ENCODE measurements at places on chromosomes 13 and 19.

DNA sequence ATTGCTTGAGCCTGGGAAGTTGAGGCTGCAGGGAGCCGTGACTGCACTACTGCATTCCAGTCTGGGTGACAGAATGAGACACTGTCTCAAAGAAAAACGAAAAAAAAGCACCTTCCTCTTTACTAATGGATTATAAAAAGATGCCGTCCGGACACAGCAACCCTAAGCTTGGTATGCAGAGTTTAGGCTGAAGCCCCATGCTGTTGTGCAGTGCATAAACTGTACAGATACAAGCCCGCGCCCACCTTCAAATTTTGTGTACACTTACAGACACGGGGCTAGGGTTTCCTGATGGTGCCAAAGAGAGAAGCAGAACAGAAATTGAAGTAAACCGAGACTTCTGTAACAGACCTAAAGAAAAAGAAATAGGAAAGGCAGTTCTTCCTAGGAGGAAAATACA, 9.0 kb downstream of the LPAR6 start:
- DNase-seq = no peak

DNA sequence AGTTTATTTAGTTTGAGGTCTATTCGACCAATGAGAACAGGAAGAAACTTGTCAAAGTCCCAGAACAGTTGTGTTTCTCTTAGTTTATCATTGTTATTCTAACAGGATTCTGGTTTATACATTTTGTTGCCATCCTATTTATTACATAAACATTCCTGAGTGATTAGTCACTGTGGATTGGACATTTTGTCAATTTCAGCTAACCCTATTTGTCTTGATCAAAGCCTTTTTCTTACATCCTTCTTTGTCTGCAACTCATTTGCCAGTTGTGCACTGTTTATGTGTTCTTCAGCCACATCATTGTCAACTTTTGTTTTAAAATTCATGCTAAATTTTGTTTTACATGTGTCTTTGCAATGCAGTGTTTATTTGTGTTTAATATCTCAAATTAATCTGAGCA, 886.0 kb upstream of the SLC10A2 start:
- no peak for DNase-seq

GRCh38 chr19:45876411-45877197, 9.3 kb downstream of the IRF2BP1 start:
- DNase-seq = no peak

DNA sequence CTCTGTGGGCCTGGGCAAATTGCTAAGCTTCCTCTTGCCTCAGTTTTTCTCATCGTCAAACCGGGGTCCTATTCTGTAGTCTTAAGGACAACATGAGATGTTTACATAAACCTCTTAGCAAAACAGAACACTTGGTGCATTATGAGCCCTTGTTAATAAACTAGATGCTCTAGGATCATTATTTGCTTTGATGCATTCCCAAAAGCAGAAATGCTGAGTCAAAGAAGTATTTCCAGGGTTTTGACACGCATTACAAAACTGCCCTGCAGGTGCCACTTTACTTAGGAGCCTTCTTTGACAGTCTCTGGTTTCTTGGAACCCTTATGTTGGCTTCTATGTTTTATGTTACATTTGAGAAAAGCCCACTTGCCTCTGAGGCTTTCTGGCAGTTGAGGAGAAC, 12.1 kb downstream of the AKAP11 start:
- DNase-seq = no peak

- no peak for DNase-seq
Observed at GRCh38 chr13:58324161-58324560, 692.6 kb downstream of the PCDH17 start.

- DNase-seq = no peak
Observed at GRCh38 chr19:3161453-3161852, 17.1 kb upstream of the S1PR4 start.

DNA sequence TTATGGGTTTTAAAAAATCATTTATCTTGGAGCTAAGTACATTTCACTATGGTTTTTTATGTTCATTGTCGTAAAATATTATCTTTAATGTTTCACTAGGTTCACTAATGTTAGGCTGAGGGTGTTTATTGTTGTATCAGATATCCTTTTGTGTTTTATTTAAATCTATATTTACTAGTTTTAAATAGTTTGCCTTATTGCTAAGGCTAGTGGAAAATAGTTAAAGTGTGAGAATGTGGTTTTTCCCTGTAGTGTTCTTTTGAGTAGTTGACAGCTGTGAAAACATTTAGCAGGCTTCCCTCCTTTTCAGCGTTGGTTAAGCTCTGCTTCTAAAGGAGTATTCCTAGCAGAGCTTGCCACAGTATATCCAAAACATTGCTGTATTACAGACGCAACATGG, 139.0 kb downstream of the TM9SF2 start:
- no peak for DNase-seq

DNA sequence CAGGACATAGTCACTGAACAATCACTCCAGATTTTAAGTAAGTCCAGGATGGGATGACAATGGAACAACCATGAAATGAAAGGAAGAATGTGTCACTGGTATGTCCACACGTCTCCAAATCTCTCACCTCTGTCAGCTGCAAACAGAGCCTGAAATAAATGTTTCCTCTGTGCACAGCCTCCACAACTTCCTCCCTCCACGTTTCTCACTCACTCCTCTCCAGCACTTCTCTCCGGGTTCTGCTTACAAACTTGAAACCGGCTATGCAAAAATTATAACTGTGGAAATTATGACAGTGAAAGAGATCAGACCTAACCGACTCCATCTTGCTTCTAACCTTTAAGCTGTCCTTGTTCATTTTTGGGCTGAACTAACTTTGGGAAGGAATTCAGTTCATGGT, 35.0 kb upstream of the ALOX5AP start:
- no peak for DNase-seq

DNA sequence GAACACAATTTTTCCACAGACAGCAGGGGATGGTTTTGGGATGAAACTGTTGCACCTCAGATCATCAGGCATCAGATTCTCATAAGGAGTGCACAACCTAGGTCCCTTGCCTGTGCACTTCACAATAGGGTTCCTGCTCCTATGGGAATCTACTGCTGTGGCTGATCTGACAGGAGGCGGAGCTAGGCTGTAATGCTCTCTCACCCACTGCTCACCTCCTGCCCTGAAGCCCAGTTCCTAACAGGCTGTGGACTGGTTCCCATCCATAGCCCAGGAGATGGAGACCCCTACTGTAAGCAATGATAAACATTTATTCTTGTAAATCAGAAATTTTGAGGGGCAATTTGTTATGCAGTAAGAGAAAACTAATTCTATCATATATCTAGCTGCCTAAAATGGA, 1234.7 kb downstream of the SLITRK1 start:
- no peak for DNase-seq

GRCh38 chr19:18300930-18301717, 19.7 kb upstream of the JUND start:
- no peak for DNase-seq

DNA sequence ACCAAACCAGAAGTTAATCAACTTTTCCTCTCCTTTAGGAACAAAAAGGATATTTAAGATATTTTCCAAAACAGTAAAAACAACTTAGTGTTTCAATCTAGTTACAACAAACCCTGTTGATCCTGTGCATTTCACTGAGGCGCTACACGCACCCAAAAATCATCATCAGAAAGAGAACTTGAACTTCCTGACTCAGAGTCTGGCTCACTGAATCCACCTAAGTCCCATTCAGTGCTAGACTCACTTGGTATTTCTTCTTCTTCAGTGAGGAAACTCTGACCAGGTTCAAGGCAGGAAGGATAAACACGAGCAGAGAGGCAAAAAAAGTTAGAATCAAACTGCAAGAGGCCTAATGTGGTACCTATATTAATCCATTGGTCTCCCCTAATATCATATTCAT, 2.2 kb downstream of the KBTBD6 start:
- no peak for DNase-seq

- no peak for DNase-seq
Observed at GRCh38 chr13:63671296-63671695, 2255.6 kb upstream of the PCDH20 start.

DNA sequence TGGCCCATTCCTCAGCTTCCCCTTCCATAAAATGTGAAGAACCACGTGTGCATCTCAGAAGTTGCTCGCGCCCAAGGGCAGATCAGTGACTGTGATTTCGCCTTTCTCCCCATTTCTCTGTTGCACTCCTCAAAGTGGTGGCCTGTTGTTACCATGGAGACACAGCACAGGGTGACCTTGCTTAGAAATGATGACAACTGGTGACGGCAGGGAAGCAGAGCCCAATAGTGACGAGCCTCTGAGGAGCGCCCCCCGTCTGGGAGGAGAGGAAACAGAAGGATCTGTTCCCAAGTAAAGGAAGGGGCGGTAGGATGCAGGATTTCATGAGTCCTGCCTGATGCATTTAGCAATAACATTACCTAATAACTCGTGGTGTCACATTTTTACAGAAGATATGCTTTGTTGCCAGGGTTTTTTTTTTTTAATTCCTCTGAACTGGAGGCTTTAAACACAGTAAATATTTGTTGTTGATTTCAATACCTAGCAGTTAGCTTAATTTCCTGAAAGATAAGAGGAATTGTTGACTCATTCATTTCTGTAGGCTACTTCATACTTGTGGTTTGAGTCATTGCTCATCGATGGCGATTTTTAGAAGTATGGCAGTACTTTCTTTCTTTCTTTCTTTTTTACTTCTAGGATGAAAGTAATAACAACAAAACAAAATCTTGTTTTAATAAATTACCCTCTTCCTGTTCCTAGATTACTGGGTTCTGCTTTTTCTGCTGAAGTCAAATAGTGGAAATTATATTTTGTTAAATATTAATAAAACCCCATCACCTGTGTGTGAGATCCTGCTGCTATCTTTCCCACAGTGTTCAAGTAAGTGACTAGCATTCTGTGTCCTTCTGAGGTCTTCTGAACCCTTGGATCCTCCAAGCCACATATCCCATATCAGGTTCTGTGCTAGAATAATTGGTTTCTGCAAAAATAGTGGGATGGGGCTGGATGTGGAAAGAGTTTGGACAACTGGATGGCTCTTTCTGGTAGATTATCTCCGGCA, 36.0 kb downstream of the MBNL2 start:
- DNase-seq = no peak

- DNase-seq = no peak
Observed at GRCh38 chr13:79392882-79393563, 13.0 kb downstream of the RBM26 start.

DNA sequence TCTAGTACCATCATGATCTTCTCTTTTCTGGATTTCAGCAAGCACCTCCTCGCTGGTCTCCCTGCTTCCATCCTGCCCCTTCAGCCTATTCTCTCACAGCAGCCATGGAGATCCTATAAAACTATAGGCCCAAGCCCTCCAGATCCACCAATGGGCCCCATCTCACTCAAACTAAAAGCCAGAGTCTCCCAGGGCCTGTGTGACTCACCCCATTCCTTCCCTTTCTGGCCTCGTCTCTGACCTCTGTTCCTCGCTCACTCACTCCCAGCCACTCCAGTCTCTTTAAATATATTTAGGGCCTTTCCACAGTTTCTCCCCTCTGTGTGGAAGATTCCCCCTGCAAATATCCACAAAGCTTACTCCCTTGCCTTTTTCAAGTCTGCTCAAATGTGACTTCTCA, 89.7 kb downstream of the HSPH1 start:
- no peak for DNase-seq

DNA sequence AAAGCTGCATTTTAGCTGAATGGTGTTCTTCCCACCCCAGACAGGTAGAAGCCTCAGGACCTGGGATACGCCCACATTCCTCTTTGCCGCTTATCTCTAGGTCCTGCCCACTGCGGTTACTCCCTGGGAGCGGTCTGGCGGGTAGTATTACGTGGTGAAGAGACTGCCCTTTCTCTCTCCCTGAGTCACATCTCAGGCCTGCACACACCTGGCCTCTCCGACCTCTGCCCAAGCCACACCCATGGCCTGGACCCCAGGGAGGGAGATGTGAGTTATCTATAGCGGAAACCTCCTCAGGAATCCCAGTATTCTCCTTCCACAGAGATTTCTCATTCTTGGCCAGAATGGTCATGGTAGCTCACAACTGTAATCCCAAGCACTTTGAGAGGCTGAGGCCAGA, 17.3 kb downstream of the RHPN2 start:
- DNase-seq = no peak

- no peak for DNase-seq
Observed at GRCh38 chr19:5103061-5103701, 134.3 kb downstream of the KDM4B start.

DNA sequence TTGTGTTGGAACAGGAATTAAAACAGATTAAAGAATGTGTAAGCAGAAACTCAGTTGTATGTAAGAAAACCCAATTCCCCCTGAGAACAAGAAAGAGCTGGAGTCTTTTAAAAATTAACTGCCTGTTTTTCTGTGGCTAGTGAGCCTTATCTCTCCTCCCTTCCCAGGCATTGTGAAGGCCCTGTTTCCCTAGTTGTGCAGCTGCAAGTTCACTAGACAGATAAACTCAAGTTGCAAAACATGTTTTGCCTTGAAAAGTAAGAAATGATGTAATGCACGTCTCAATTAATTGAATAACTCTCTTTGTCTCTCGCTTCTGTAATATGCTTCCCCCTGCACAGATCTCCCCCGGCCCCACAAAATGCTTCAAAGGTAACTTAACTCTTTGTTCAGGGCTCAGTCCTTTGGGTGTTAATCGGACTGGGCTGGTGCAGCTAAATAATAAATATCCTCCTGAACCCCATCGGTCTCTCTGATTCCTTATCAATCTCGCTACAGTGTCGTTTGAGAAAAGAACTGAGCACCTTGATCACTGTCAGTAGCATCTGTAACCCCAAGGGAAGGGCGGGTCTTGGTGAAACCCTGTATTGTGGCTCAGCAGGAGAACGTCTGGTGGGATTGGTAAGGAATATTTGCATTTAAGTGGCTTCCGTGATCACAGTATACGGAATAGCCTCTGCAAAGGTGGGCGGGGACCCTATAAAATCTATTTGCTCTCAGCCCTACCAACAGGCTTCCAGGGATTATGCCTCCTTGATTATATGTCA, 1.6 kb upstream of the ZNF556 start:
- no peak for DNase-seq

DNA sequence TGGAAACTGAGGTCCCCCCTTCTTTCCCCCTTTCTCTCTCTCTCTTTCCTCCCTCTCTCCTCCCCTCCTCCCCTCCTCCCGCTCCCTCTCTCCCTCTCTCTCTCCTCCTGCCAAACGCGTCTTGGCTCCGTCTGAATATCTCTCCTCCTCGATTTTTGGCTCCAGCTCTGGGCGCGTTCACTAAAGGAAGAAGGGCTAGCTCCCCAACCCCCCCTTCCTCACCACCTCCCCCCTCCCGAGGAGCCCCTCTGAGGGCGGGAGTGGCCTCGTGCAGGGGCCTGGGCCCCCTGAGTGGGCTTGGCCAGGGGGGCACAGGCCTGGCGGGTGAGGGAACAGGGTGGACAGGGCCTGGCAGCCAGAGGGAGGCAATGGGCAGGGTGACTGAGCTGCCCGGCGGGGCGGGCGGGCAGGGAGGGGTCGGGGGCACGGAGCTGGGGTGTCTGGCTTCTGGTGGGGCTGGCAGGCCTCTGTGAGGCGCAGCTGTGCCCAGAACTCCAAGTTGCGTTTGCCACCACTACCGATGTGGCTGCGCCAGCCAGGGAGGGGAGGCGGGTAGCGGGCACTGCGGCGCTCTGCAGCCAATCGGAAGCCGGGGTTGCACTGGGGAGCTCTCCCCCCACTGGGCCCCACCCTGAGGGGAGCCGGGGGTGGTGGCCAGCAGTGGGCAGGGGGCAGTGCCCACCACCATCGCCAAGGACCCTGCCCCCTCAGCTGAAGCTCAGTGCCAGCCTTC, 7.1 kb downstream of the NFIX start:
- DNase-seq = no peak

Data from activated CD8-positive, alpha-beta memory T cell treated with anti-CD3 and anti-CD28 coated beads for 1 hour (primary cell).